Inflammatory macrophage treated with lipopolysaccharide for 1 hour (primary cell): ENCODE measurements at places on chromosomes 6 and 20.

DNA sequence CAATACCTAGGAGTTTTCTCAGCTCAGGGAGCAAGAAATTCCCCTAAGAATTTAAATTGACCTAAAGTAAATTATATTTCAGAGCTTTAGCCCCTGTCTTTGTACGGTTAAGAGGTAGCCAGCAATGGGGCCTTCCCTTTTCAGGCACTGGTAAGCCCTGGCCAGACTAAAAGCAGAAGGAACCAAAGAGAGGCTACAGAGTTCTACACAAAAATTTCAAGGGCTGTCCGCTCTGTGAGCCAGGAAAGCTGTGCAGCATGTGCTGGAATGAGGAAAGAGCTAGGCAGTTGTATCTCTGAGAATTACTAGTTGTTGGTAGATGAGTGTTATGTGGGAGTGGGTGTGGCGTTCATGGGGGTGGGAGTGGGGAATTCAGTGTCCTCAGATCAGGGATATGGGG lies 96.3 kb upstream of the MAFB start:
- DNase-seq, result peak; percentile 29

- DNase-seq, result no peak
Observed at GRCh38 chr6:148590883-148591282, 155.9 kb upstream of the UST start.

- DNase-seq, result no peak
Observed at GRCh38 chr20:20849161-20849560, 136.7 kb upstream of the RALGAPA2 start.

DNA sequence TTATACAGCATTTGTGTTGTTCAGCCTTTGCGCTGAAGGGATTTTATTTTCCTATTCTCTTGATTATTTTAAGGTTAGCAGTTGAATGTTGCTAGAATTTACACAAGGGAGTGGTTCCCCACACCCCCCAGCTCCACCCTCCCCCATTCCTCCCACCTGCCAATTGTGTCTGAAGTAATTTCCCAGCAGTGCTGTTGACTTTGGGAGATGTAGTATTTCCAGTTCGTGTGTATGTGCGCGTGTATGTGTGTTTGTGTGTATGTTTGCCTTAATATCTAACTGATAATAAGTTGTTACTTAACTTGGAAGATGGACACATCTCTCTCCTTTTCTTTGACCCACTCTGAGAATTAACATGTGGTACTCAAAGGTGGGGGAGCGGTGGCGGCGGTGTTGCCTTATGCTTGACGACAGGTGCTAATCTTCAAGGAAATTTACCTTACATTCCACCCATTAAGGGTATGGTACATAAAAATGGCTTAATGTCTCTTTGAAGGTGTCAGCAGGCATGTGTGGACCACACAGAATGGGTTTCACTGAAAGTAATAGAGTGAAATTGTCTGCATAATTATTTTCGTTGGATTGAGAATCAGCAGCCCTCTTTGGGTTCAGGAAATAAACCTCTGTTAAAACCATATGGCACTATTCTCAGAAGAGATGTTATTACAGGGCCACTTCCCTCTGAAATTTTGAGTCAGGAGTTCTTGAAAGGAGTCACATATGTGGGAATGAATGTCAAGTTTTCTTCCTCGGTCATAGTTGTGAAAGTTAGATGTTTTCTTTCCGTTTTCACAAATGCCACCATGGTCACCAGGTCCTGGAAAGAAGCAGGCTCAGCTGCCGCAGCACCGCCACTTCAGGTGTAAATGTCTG lies 95.6 kb upstream of the SUPT3H start:
- DNase-seq, result no peak

GRCh38 chr6:71388856-71389527 lies 100.4 kb downstream of the OGFRL1 start:
- peak; percentile 50 for DNase-seq

GRCh38 chr6:15420959-15421438 lies 175.1 kb downstream of the JARID2 start:
- peak; percentile 54 for DNase-seq

DNA sequence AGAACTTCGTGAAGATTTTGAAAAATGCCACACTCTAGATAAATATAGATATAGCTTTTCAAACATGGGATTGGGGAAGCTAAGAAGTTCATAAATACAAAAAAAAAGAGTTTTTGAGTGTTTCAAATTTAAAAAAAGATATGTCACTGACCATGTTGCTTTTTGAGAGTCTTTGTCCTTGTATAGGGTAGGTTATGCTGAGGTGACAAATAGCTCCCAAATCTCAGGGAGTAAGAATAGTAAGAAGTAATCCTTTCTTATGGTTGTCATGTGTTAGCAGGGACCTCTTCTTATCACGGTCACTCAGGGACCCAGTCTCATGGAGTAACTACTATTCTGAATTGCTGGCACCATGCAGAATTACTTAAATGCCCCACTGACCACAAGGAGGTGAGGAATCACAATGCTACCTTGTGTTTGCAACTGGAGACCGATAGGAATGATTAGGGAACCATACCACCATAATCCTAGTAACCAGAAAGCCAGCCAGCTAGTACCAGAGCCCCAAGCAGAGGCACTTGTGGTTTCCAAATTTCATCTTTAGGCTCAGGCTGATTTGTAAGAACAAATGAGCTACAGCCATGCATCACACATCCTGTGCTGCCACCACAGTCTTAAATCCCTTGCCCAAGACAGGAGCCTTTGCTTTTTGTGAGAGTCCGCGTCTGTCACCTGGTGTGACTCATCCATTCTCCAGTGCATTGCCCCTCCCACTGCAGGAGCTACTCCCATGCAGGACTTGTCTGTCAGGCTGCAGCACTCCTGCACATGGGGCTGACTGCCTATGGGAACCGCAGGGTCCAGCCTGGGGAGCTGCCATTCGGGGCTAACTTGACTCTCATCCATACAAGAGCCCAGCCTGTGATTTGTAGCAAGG lies 42.4 kb upstream of the ADGRF4 start:
- DNase-seq, result peak; percentile 3

DNA sequence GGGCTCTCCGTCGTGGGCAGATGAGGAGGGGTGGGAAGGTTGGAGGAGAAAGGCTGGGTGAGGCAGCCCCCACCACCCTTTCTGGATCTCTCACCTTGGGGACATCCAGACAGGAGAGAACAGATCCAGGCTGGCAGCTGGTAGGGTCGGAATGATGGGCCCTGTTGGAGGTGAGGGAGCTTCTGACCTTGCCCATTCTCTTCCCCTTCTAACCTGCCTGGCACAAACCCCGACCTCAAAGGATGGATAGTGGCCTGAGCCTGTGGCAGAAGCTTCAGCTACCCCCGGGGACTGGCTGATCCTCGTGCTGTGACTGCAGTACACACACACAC lies 6.0 kb upstream of the NPBWR2 start:
- DNase-seq, result no peak

GRCh38 chr6:146190581-146190980 lies 161.7 kb downstream of the GRM1 start:
- no peak for DNase-seq

DNA sequence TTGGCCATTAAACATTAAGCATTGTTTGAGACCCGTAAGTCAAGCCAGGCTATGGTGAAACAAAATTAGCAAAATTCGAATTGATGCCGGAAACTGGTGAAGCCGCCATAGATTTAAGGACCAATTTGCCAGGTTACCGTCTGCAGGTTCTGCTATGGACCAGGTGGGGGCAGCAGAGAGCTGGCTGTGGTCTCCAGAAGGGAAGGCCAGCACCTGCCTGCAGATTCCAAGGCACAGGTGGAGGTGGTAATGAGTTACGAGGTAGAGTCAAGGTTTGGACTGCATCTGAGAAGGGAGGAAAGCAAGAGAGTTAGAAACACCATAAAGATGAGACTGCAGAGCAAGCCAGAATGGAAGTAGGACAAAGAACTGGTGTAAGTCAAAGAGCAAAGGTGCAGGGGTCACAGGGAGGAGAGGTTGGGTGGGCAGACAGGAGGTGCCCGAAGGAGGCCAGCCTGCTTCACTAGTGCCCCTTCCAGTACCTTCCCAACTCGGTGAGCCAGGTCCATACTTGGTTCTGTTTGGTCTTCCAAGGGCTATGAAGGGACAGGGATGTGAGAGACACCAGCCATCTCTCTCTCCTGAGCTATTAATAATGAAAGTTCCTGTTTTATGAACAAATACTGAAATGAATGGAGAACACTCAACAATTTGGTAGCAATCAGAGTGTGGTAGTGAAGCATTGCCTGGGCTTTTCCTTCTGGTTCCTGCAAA lies 131.6 kb upstream of the ESR1 start:
- DNase-seq, result no peak

DNA sequence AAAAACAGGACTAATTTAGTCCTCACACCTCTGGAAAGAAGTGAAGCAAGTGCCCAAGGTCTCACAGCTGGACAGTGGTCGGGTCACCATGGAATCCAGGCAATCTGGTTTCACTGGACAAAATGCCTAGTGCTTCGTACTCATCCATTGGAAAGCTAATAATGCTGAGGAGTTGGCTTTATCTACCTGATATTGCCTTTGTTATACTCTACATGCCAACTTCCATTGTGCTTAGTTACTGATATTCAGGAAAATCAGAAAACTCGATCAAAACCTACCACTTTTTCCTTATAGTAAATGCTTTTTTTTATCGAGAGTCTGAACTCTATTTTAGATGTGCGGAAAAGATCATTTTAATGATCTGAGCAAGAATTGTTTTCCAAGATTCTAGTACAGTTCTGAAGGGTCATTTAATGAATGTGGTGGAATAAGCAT lies 966 bp downstream of the CFAP206 start:
- DNase-seq, result no peak

GRCh38 chr6:89311853-89312531 lies 3.1 kb downstream of the GABRR2 start:
- DNase-seq, result peak; percentile 27

- no peak for DNase-seq
Observed at GRCh38 chr20:358891-359555, 12.1 kb downstream of the NRSN2 start.

- no peak for DNase-seq
Observed at GRCh38 chr6:14674458-14674857, 556.9 kb downstream of the CD83 start.

- DNase-seq, result no peak
Observed at GRCh38 chr6:72850469-72850868, 228.6 kb downstream of the KCNQ5 start.

GRCh38 chr20:57062696-57063270 lies 203.7 kb downstream of the BMP7 start:
- DNase-seq, result no peak

DNA sequence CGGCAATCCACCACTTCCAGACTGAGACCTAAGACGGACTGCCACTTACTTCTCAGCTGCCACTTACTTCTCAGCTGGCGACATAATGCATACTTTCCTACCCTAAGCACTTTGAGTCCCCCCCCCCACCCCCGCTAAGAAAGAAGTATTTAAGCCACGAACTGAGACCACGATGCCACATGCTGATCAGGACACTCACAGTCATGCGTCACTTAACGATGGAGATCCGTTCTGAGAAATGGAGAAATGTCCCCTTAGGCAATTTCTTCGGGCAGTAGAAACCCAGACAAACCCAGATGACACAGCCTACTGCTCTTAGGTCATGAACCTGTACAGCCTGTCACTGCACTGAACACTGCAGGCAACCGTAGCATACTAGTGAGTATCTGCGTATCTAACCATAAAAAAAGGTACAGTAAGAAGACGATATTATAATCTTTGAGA lies 690 bp downstream of the IFNGR1 start:
- DNase-seq, result peak; percentile 99

GRCh38 chr6:140182821-140183220 lies 808.4 kb upstream of the CITED2 start:
- DNase-seq, result no peak

GRCh38 chr20:51985013-51985415 lies 182.7 kb upstream of the SALL4 start:
- peak; percentile 22 for DNase-seq

- no peak for DNase-seq
Observed at GRCh38 chr6:96604420-96604819, 41.5 kb downstream of the FHL5 start.

GRCh38 chr6:87553159-87553765 lies 36.5 kb downstream of the RARS2 start:
- no peak for DNase-seq

DNA sequence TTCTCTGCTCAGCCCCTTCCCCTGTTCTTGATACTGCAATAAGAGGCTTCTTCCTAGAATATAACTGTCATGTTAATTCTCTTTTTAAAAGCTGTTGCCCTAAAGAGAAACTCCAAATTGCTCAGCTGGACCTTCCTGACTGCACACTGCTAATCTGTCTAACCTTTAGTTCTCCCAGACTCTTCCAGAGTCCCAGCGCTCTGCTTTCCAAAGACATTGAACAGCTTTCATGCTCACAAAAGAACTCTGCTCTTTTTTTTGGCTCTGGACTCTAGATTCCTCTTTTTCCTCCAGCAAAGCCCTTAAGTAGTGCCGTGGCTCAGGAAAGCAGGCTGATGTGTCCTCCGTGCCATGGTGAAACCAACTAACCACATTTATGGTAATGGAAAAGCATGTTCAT lies 356.6 kb upstream of the RSPO3 start:
- no peak for DNase-seq

GRCh38 chr6:158207422-158207788 lies 39.3 kb downstream of the GTF2H5 start:
- no peak for DNase-seq

- DNase-seq, result peak; percentile 88
Observed at GRCh38 chr6:166775180-166775922, 148.3 kb upstream of the RPS6KA2 start.

DNA sequence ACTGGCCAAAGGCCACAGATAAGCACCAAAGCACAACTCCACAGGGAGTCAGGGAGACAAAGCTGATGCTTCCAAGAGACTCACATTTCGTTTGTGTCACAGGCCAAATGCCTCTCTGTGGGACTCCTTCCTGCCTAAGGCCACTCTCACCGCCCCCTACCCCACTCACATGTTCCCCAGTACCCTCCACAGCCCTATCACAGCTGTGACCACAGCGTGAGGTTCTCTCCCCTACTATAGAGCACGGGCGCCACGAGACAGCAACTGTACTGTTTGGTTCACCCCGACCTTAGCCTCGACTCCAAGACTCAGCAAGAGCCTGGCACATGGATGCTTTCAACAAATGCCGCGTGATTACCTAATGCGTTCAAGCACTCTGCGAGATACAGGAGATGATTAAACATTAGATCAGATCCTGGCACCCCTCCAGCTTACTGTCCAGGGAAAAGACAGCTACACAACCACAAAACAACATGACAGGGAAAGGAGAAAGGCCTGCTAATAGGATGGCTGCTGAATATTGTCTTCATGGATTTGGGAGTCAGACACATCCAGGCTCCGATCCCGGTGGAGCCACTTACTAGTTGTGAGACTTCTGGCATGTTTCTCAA lies 105.5 kb downstream of the AGPAT4 start:
- no peak for DNase-seq

DNA sequence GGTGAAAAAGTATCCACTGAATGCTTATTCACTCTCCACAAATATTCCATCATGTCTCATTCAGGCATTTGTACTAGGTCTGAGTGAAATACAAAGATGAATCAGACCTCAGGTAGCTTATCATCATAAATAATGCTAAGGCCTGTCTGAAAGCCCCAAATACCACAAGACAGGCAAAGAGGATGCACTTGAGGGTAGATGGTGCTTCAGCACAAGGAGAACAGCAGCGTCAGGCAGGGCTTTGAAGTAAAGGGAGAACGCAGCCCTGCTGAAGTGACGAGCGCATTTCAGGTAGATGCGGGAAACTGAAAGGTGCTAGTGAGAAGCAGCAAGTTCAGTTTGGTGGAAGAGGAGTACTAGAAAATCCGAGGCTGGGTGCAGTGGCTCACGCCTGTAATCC lies 38.7 kb downstream of the MAP3K5 start:
- DNase-seq, result no peak
